ENCODE measurements at places on chromosomes 12 and 14.
A peak's percentile ranks its signal among the peaks of the same experiment; 100 is the strongest.

DNA sequence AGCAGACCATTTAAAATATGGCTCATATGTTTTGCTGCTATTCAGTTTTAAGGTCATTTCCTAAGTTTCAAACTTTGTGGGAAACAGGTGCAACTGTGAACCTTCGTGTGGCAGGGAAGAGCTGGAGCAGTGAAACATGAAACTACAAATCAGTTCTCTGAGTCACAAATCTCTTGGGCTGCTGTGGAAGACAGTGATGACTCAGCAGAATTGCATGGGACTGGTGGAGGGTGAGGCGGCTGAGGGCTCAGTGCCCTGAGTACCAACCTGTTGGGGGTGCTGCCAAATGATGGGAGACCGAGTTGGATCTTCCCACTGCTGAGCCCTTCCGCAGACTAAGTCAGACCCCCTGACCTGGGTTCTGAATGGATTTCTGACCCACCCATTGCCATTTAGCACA, 8.4 kb upstream of the CALM1 start:
- DNase-seq: no peak

GRCh38 chr14:33165144-33165925, 226.7 kb downstream of the NPAS3 start:
- DNase-seq: no peak

- no peak for DNase-seq
Observed at GRCh38 chr14:63737582-63738006, 9.7 kb upstream of the SGPP1 start.

DNA sequence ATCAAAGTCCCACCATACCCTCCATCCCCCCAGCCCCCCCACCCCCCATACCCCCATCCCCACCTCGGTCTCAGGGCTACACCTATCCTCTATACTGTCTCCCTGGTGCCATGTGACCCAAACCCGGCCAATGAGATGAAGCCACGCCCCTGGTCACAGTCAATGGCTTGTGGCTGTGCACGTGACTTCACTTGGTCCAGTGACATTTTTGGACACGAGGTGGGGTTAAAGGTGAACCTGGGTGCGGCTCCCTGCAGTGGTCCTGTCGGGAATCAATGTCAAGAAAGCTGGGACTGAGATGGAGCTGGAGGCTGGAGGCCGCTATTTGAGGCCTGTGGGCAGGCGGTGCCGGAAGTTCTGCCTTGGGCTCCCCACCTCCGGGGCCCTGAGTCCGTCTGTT, 100.7 kb upstream of the MAP1LC3B2 start:
- DNase-seq: no peak

GRCh38 chr14:100307766-100308426, 1.7 kb upstream of the SLC25A29 start:
- DNase-seq: peak; percentile 31

DNA sequence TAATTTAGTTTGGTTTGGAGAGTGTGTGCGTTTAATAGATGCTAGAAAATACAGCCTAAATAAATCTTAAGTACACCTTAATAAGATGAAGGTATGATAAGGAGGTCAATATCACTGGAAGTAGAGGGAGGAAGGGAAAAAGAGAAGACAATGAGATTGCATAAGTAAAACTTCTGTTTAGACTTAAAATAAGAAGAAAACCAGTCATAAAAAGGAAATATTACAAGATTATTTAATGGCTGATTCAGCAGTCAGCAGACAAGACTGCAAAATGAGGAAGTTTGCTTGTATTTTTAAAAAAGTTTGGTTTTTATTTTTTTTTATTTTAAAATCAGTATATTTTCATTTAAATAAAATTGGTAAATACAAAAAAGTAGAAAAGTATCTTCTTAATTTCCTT, 3.2 kb downstream of the SLC38A6 start:
- DNase-seq: no peak

DNA sequence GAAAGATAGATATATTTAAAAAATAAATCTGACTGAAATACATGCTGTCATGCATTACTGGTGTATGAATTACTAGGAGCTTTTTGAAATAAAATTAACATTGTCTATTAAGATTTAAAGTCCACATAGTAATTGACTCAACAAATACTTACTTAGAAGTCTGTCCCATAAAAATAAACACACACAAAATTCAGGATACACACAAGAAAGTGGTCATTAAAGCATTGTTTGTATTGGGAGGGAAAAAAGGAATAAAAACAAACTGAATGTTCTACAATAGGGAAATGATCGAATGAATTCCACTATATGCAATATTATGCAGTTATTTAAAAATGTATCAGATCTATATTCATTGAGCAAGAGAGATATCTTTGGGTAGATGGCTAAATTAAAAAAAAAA, 118.9 kb downstream of the SLC38A1 start:
- DNase-seq: no peak

DNA sequence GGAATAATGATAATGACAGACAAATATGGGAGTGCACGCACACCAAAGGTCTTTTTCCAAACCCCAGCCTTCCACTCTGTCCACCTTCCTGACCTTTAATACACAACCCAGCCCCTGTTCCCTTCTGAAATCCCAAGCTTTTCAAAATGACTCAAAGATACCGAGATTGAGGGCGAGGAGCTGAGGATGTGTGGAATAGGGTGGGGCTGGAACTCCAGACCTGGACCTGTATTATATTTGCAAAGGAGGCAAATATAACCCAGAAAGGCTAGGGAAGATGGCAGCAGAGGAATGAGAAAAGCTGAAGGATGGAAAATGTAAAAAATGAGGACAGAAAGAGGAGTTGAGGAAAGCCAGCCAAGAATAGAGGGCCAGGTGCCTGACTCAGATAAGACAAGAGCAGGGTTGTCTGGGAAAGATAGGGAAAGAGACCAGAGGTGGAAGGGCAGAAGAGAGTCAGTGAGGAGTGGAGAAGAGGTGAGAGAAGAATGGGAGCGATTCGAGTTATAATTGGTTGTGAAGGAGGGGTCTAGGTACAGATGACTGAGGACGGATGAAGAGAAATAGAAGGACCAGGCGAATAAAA, 1.0 kb upstream of the PTMS start:
- DNase-seq: no peak

- no peak for DNase-seq
Observed at GRCh38 chr12:4111010-4111409, 162.6 kb upstream of the CCND2 start.

- DNase-seq: no peak
Observed at GRCh38 chr14:96055065-96055752, 16.0 kb downstream of the C14orf132 start.

DNA sequence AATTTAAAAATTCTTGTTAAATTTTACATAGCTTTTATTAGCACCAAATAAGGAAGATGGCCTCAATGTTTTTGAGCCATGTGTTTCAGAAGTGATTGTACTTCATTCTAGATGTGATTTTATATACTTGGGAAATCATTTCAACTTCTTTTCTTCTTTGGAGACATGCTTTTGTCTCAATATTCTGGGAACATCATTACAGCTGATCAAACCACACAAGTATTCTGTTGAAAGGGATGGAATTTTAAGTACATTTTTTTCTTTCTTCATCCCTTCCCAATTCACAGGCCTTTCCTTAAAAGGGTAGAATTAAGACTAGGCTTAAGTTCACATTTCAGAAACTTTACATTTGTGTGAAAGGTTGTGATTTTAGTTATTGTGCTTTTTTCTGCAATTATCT, 66.4 kb downstream of the PAPOLA start:
- no peak for DNase-seq

DNA sequence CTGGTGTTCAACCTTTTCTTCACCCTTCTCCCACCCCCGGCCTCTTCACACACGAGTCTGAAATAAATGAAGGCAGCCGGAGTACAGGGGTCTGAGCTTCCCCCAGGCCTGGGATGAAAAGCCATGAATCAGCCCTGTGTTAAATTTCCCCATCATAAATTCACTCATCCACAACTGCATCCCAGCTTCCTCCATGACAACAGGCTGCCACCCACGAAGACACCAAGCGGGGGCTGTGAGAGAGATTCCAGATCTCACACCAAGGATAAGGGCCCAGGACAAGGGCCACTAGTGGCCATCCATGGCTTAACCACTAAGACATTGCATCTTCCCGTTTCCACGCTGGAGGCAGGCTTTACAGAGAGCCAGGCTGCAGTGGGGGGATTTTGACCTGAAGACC, 93.9 kb upstream of the NCOR2 start:
- no peak for DNase-seq

DNA sequence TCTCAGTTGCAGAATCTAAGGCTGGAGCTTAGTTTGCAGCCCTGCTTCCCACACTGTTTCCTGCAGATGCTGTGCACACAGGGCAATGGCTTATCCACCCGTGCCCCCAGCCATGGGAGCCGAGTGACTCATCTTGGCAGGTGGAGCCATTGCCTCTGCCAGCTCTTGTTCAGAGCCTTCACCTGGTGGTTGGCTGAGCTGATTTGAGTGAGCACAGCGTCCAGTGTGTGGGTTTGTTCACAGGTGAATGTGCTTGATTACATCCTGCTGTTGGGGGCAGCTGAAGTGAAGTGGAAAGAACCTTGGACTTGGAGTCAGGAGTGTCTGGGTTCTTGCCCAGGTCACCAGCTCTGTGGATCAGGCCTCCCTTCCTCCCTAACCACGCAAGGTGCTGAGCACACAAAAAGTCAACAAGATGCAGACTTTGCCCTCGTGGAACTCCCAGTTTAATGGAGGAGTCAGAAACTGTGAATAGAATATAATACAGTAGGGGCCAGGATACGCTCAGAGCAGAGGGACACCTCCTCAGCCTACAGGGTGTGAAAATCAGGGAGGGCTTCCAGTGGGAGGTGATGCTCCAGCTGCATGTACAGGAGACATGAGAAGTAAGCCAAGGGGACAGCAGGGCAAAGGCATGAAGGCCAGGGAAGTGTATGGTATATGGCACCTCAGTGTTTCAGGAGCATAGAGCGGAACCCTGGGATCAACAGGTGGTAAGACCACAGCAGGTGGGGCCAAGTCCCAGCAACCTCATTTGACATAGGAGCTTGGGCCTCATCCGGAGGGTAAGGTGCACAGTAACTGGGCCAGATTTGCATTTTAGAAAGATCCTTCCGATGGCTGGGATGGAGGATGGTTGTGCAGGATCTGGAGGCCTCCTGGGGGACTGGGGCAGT, 22.8 kb downstream of the JDP2 start:
- DNase-seq: no peak

- DNase-seq: no peak
Observed at GRCh38 chr12:98275131-98275475, 240.3 kb upstream of the TMPO start.

DNA sequence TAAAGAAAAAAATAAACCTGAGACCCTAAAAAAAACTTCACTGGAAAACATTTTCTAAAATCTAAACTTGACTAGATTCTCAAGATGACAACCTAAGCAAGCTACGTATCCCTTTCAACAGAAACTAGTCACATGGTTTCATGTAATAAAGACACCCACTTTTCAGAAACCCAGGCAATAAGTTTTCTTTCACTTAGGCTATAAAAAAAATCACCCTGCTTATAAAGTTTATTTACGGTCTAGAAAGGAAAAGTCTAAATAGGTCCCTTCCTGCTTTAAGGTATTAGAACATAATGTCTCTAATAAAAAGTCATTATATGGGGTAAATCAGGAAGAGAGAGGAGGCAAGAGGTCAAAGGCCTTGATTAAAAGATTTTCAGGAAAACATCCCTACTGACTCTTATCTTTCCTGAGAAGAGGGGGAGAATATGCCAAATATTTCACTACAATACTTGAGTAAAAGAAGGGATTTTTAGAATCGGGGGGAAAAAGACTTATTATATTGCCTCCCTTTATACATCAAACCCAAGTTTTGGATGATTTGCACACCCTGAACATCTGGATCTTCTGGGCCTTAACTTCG, 9.5 kb downstream of the CLIP1 start:
- no peak for DNase-seq

GRCh38 chr14:50432131-50432530, 35.5 kb upstream of the CDKL1 start:
- DNase-seq: no peak

- DNase-seq: no peak
Observed at GRCh38 chr12:109892748-109893147, 7.3 kb upstream of the TCHP start.

- no peak for DNase-seq
Observed at GRCh38 chr14:85873006-85873405, 343.1 kb downstream of the FLRT2 start.

DNA sequence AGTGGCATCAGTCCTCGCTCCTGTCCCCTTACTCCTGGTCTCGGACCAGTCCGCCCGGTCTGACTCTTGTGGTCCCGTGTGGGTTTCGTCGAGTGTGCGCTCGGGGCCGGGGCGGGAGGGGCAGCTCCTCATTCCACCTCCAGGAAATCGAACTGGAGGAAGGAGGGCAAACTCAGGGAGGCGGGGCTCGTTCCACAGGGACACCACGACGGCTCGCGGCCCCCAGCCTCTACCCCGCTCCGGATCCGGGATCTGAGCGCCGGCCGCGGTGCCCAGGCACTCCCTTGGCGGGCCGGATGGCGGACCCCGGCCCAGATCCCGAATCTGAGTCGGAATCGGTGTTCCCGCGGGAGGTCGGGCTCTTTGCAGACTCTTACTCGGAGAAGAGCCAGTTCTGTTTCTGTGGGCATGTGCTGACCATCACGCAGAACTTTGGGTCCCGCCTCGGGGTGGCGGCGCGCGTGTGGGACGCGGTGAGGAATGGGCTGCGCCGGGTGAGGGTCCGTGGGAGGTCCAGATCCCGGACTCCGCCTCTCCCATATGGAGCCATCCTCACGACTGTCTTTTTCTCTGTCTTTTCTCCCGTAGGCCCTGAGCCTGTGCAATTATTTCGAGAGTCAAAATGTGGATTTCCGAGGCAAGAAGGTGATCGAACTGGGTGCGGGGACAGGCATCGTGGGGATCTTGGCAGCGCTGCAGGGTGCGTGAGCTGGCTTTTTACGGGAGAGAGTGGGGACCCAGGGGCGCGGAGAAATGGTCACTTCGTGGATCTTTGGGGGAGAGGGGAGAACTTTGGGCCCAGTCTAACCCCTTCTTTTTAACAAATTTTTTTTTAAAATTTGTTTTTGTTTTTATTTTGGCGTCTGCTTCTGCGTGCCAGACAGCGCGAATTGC, at the start of gene EEF1AKMT3:
Gene EEF1AKMT3, plus strand, starts transcription at position 186 of the 894 bp plus-strand sequence. Its CDS starts 111 bp downstream, at position 297.
- peak; percentile 42 for DNase-seq

DNA sequence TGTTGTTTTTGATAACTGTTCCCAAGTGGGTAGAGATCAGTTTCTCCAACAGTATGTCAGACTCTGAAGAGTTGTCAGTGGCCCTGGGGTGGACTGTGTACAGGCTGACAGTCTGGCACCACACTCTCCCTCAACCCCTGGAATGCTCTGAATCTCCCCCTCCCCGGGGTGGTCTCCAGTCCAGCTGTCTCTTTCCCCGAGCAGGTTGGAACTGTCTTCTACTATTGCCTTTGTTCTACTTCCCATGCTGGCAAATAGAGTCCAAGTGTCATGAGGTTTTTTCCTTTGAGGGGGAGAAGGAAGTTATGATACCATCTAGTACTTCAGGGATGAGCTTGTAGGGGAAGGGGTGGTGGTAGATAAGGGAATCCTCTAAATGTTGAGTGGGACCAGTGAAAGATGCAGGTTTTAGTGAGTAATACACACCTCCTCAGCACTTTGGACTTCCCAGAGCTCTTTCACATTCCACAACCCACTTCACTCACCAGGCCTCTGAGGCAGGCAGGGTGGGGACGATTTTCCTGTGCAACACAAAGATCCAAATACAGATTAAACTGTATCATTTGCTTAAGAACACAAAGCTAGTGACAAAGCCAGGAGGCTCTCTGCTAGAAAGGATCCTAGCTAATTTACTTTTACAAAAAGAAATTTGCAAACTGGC, 170.7 kb upstream of the GZMB start:
- no peak for DNase-seq

Measured in NCI-H1694 treated with DMSO at 0.1 percent for 48 hours (cell line).